Occipital lobe (tissue), 3 donors: ENCODE measurements at places on chromosomes 3 and 15. TPM values are rescaled to one million over a fixed set of nuclear protein-coding genes. Genes with fewer than 3 reads are reported as not detected.

GRCh38 chr15:94670438-94671034 is 439.2 kb downstream of the MCTP2 start:
- DNase-seq, result no peak

SPTSSB gene
- 3.6 TPM for total RNA-seq

DNA sequence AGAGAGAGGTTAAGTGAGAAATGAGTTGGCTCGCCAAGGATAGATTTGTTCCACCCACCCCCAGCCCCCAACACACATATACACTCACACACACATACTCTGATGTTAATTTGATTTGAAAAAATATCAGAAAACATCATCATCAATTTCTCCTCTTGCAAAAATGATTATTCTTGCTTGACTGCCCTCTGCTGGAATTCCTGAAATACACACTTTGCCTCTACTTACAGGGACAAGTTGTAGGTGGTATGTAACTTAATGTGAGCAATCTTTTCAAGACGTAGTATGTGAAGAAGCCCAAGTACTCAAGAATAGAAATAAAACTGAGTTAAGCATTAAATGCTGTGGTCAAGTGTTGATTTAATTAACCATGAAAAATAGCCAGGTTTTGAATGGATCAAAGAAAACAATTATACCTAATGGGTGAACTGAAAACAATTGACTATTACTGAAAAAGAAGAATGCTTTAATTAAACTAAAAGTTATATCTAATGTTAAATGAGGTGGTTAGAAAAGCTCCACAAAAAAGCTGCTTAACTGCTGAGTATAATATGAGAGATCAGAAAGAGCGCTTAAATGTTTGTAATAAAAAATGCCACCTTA is 46.6 kb upstream of the MDFIC2 start:
- no peak for DNase-seq

DNA sequence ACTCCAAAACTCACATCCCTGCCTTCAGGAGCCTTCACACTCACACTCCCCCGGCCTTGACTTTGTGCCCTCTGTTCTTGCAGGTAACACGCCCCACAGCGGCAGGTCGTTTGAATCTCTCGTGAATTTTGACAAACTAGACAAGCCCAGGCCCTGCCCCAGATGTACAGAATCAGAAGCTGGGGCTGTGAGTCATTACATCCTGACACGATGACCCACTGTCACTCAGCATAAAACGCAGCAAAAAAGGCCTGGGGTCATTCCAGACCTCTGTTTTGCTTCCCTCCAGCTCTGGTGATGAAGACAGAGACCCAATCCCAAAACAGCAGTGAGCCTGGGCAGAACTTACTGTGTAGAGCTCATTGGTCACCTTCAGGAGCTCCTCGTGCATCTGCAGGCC is 116.4 kb upstream of the RAD18 start:
- DNase-seq, result no peak

DNA sequence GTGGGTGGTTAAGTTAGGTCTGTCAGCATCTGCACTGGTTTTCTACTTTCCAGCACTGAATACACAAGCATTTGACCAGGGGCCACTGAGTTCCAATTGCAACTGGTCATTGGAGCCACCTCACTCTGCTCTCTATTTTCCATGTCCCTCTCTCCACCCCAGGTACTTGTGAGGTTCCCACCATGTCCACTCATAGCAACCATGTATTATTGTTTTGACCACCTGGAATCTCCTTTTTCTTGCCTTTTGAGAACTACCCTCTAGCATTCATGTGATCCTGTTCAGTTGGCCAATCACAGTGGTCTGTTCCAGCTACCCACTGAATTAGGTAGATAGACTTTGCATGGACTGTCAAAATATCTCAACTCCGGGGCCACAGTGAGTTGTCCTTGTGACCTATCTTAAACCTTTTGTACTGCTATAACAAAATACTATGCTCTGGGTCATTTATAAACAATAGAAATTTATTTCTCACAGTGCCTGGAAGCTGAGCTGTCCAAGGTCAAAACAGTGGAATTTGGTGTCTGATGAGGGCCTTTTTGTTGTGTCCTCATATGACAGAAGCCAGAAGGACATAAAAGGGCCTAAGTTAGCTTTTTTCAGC is 20.2 kb upstream of the TM4SF18 start:
- no peak for DNase-seq

DNA sequence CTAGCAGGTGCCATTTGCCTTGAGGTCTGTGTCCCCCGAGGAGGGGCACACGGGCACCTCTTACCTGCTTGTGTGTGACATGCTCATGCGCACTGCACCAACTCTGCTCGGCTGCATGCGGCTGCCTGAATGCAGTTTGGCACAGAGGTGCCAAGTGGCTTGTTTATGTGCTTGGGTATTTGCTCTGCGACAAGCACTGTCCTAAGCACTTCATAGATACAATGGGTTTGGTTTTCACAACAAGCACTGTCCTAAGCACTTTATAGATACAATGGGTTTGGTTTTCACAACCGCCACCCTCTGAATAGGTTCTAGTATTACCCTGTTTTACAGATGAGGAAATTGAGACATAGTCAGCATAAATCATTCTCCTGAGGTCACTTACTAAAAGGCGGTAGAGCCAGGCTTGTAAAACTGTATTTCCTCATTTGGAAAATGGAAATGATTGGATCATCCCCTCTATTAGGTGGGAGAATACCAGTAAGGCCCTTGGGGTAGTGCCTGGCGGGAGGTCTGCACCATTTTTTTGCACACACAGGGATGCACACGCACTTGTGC is 487 bp downstream of the ITIH4 start:
- DNase-seq, result no peak

DNA sequence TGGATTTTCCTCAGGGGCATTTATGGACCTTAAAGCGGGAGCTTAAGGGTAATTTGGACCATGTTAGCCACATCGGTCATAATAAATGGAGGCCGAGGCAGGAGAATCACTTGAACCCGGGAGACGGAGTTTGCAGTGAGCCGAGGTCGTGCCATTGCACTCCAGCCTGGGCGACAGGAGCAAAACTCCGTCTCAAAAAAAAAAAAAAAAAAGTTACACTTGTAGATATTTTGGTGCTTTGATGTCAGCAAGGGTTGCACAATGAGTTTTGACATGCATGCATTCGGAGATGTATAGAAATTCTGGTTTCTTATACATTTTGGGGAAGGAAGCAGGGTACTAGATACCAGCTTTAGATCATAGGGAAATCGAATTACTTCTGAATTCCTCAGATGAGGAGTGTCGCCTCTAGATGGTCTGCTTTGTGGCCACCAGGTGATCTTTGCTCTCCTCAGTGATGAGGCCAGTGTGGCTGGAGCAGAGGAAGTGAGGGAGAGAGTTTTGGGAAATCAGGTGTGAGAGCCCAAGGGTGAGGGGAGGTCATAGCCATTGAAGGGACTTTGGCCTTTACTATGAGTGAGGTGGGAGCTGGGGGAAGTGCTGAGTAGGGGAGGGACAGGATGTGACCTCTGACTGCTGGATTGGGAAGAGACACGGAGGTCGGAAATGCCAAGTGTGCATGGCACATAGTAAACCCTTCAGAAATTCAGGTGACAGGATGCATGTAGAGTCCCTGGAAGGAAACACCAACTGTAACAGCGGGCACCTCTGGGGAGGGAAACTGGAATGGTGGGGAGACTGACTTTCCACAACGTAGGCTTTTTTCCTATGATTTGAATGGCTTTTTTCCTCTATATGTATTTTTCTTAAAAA is 8.4 kb upstream of the RBSN start:
- DNase-seq, result no peak

- no peak for DNase-seq
Observed at GRCh38 chr3:195255571-195256501, 15.1 kb downstream of the XXYLT1 start.

DNA sequence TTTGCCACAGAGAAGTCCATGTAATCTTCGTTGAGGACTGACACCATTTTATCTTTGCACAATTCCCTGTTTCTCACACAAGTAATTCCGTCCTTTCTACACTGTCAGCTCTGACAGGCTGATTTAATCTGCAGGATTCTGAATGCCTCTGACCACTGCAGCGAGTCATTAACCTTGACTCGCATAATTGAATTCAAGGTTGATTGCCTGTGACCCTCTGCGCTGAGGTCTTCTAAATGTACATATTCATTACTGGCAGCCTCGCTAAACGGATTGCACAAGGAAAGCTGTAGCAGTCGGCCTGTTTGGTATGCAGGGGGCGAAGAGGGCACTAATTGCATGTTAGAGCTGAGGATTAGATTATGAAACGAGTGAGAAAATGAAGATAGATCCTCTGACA is 147.8 kb downstream of the SHOX2 start:
- DNase-seq, result no peak

GRCh38 chr3:179107617-179108016 is 36.0 kb upstream of the ZMAT3 start:
- DNase-seq, result no peak

RBPMS2 gene
- total RNA-seq, result not detected

DNA sequence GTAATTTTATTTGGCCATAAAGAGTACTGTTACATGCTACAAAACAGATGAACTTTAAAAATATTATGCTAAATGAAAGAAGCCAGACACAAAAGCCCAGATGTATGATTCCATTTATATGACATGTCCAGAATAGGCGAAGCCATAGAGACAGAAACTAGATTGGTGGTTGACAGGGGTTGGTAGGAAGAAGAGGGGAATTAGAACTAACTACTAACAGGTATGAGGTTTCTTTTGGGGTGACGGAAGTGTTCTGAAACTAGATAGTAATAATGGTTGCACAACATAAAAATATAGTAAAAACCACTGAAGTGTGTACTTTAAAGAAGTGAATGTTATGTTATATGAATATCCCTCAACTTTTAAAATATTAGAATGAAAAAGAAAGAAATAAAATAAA is 66.1 kb downstream of the GBE1 start:
- DNase-seq, result no peak

- DNase-seq, result no peak
Observed at GRCh38 chr3:48930590-48930989, 11.9 kb downstream of the ARIH2 start.

GRCh38 chr3:178238179-178238578 is 298.1 kb upstream of the KCNMB2 start:
- no peak for DNase-seq

DNA sequence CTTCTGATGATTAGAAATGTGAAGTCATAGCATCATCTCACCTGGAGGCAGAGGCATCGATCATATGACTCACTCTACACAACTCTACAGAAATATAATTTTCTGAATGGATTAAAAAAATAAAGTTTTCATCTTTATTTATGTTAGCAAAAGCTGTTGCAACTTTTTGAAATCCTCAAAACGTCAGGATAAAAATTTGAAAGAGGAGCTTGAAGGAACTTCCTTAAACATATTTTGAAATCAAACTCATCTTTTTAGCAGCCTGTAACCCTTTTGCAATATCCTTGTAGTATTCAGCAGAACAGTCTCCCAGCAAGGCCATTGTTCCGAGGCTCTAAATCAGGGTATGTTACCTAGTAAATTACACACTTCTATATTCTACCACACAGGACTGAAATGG is 985.4 kb downstream of the PLOD2 start:
- no peak for DNase-seq

- no peak for DNase-seq
Observed at GRCh38 chr3:15630646-15631350, 29.3 kb downstream of the BTD start.

LRRC31 gene
- total RNA-seq, result not detected

DNA sequence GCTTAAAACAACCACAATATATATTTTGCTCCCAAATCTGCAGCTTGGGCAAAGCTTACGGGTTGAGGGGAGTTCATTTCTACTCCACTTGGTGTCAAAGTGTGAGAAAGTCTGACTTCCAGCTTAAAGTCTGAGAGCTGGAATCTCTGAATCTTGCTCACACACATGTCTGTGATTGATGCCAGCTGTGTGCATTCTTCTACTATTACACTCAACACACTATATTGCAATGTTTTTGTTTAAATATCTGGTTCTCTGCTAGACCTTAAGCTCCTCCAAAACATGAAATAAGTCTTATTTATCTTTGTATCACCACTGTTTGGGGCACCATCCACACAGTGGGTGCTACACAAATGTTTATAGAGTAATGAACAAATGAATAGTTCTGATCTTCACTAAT is 36.7 kb upstream of the SECISBP2L start:
- no peak for DNase-seq

DNA sequence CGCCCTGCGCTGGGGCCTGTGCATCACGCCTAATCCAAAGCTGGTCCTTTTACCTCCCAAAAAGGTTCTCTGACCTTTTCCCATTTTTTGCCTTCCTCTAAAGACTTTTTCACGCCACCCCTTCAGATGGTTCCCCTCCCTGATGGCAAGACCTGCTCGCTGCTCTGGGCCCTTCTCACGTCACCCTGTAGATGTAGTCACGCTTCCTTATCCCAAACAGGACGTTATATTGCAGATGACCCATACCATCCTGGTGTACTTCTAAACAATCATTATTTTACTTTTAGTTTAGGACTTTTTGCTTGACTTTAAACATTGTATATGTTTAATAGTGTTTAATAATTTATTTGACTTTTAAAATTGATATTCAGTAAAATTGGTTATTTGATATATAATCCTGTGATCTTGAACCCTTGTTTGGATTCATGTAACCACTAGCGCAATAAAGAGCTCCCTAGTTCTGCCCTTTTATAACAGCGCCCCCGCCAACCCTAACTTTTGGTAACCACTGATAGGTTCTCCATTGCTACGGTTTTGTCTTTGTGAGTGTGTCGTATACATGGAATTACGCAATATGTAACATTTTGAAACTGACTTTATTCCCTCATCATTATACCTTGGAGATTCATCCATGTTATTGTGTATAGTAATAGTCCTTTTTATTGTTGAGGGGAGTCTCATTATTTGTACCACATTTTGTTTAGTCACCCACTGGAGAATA is 159.0 kb upstream of the CHRNA7 start:
- DNase-seq, result no peak

DNA sequence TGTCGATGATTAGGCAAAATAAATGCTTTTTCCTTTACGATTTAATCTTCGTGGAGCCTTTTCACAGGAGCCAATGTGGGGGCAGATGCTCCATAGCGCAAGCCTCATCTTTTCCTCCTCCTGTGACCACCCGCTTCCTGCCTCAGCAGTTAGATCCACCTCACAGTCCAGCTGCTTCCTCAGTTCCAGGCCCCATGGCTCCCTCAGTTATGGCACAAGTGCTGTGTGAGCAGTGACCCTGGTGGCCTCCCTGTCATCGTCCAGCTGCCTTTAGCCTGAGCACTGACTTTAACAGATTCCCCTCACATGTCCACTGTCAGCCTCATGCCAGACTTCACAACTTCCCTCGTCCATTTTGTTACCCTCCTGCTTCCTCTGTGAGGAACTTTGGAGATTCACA is 424.6 kb upstream of the GBE1 start:
- no peak for DNase-seq

DNA sequence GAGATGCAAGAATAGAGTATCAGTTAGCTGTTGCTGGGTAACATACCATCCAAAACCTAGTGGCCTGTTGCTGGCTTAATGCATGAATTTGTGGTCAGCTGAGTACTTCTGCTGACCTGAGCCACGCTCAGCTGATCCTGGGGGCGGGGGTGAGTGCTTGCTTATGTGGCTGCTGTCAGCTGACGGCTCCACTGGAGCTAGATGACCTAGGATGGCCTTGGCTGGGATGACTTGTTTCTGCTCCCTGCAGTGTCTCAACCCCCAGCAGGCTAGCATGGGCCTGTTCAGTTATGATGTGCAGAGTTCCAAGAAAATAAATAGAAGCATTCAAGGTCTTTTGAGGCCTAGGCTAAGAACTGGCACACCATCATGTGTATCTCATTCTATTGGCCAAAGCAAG is 63.9 kb downstream of the FBLN2 start:
- DNase-seq, result no peak

PLD1 gene
- 6.6 TPM for total RNA-seq
